Glutamatergic neuron (in vitro differentiated cells): ENCODE measurements at places on chromosomes 16 and 17.

- no peak for DNase-seq
These were observed 2.8 kb upstream of the NAT9 start for GRCh38 chr17:74778960-74779359.

DNA sequence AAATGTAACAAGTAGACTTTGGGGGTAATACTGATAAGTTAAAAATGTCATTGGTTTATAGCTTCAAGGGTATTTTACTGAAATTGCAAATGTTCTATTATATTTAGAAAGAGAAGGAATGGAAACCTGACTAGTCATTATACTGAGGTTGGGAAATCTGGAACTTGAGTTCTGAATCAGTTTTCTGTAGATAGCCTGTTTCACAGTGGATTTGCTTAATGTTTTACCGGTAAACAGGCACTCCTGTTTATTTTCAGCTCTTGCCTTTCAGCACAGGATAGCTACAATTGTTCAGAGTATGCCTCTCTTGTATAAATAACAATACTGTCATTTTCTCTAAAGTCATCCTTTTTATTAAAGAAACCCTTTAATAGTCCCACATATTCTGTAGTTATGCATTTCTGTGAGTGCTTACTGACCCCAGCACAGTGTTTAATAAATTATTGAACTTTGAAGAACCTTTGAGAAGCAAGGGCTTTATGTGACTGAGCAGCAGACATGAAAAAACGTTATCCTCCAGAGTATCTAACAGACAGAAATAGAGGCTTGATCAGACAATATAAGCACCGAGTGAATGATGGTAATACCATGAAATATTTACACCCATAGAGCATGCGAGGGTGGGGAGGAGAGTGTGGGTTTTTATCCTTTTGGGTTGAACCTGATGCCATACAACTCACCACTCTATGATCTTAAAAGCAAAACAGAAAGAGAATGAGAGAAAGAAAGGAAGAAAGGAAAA lies 58.2 kb downstream of the FTO start:
- no peak for DNase-seq

DNA sequence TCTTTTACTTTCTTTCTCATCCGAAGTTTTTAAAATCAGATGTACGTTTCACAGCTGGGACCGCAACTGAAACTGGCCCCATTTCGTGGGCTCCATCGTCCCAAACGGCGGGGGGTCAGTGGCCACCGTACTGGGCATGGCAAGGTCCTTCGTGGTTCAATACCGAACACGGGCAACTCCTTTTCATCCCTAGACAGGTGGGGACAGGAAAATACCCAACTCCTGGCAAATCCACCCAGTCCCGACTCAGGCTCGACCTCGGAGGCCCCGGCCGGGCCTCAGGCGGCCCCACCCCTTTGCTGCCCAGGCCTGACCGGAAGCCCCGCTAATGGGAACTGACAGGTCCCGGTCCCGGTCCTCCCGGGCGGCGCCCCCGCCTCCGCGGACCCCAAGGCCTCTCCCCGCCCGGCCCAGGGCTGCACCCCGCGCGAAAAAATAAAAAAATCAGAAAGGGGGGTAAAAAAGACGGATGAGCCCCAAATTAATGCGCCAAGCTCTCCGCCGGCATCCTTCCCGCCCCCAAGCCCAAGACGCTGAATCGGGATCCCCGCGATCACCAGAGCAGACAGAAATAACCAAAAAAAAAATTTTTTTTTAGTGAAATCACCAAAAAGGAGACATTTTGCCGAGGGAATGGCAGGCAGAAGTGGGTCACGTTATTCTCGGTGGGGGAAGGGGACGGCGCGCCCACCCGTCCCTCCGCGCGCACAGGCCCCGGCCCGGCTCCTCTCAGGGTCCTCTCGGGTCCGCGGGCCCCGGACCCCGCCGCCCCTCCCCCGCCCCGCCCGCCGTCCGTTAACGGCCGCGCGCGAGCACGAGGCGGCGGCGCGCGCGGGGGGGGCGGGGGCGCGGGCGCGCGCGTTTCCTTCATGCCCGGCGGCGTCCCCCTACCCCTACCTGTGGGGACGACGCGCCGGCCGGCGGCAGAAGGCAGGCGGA lies 562 bp downstream of the ZC3H7A start:
- DNase-seq: peak; percentile 75

- no peak for DNase-seq
These were observed 32.3 kb upstream of the PVALEF start for GRCh38 chr17:81132770-81133723.

- DNase-seq: peak; percentile 89
These were observed at the start of gene DHRS11 for GRCh38 chr17:36591434-36592315. DHRS11 (plus strand) TSS chr17:36591879; CDS start chr17:36592010, 131 bp downstream.

DNA sequence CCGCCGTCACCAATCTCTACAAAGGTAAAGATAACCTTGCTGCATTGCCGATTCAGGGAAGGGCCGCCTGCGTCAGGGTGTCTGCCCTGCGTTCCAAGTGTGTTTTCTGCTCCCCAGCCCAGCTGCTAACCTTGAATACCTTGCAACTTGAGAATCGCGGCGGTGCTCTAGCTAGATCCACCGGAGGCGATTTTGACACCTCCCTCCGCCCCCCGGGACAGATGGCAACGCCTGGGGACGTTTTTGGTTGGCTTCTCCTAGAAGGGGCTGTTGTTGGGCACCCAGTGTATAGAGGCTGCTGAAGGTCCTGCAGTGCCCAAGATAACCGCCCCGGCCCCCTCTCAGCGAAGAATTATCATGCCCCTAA lies 1.5 kb downstream of the HAPSTR1 start:
- peak; percentile 61 for DNase-seq

GRCh38 chr17:72393553-72393952 lies 272.7 kb downstream of the SOX9 start:
- DNase-seq: no peak

DNA sequence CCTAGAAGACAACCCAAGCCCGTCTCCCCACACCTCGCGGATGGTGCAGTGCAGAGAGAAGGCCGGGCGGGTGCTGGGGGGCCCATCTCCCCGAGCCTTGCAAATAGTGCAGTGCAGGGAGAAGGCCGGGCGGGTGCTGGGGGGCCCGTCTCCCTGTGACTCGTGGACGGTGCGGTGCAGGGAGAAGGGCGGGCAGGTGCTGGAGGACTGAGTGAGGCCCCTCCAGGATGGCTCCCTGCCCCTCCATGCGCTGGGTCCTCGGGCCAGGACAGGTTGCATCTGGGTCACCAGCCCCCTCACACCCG lies 40.0 kb upstream of the ACSF3 start:
- DNase-seq: no peak

DNA sequence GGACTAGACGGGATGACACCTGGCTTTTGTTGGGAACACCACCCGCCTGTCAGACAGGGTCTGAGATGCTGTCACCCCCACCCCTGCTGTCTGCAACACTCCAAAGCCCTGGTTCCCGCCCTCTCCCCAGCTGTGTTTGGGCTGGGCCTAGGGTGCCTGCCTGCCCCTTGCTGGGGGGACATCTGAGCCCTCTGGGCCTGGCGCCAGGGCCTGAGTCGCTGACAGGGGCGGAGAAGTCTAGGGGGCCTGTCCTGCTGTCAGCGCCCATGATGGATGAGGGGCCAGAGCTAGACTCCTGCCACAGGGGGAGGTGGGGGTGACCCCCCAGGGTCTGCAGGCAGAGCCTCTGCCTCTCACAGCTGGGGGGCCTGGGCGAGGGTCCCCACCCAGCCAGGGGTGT lies 7.6 kb upstream of the PKMYT1 start:
- DNase-seq: no peak

GRCh38 chr17:35315283-35315682 lies 58.1 kb downstream of the SLFN11 start:
- DNase-seq: no peak

- DNase-seq: no peak
These were observed 29.7 kb downstream of the STAT5B start for GRCh38 chr17:42246515-42246914.

- peak; percentile 96 for DNase-seq
These were observed 13.7 kb upstream of the CNGB1 start for GRCh38 chr16:57984443-57985203.

DNA sequence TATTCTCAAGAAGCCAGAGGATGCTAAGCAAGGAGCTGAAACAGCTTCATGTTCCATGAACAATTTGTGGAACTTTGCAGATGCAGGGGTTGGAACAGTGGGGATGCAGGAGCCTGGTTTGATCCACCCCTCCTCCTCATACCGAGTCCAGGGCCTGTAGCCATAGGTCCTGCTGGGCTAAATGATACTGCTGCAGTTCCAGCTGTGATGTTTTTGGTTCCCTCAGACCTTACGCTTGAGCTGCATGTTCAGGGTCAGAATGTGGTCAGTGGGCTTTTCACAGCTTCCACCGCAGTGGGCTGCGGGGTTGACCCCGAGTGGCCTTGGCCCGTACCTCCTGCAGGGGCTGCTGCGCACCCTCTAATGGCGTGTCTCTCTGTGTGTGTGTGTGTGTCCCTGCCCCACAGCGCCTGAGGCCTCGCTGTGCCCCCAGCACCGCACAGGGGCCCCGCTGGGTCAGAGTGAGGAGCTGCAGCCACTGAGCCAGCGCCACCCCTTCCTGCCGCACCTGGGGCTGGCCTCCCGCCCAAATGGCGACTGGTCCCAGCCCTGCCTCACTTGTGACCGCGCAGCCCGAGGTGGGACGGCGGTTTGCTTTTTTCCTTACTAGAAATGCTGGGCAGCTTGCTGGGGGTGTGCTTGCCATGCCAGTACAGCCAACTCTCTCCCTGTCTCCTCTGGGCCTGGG lies 48.2 kb downstream of the EPN2 start:
- no peak for DNase-seq

- DNase-seq: peak; percentile 84
These were observed at the start of gene ZFP3 for GRCh38 chr17:5078106-5079028. ZFP3 (plus strand) TSS chr17:5078467; CDS start chr17:5091505, 13,038 bp downstream.

- no peak for DNase-seq
These were observed 7.1 kb upstream of the PAM16 start for GRCh38 chr16:4358236-4358635.

DNA sequence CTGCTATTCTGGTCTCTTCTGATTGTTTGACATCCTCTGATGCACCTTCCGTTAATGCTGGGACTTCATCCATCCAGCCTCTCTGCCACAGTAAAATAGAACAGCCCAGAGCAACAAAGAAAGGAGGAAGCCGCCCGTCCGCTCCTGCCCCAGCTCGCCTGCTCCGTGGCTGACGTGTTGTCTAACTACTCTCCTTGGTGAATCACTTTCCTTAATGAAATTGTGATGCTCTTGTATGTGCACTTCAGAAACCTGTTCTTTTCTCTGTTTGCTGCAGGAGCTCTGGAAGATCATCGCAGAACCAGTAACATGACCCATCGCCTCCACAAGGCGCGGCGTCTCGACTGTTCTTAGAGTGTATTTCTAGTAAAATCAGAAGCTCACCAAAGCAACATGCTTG lies 24.3 kb downstream of the METTL22 start:
- DNase-seq: no peak

GRCh38 chr17:52145476-52145875 lies 13.0 kb downstream of the CA10 start:
- no peak for DNase-seq

GRCh38 chr17:34760931-34761495 lies 181.6 kb downstream of the TMEM132E start:
- DNase-seq: no peak
